ENCODE measurements at places on chromosomes 2 and 18.

DNA sequence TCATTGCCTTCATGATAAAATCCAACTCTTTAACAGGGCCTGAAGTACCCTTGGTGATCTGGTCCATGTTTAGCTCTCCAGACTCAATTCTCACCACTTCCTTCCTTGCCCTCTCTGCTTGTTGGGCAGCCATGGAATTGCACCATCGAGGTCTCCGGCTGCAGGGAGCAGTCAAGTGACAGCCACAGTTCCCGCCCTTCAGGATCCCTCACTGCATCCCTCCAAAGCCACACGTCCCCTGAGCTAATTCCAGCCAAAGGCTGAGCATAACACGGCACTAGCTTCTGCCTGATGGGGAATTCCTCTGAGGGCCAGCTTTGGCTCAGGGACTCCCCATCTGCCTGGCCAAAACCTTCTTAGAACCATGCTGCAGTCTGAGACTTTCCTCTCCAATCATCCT lies 47.4 kb upstream of the SLC1A4 start:
- no peak for DNase-seq

DNA sequence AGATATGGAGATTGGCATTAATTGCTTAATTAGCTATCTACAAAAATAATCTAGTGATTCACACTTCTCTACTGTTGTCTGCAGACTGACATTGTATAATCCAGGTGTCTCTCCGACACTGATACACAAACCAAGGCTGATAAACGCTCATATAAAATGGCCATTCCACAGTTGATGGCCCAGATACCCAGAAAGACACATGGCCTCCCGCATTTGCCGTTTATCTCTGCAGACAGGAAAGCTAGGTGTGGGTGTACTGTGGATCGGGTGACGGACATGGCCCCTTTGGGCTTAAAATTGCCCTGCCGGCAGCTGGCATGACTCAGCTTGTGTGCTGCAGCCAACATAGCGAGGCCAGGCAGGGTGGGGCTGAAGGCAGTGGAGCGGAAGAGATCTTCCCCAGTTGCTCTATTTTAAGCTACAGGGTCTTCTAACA lies 18.5 kb downstream of the PMAIP1 start:
- DNase-seq = no peak

DNA sequence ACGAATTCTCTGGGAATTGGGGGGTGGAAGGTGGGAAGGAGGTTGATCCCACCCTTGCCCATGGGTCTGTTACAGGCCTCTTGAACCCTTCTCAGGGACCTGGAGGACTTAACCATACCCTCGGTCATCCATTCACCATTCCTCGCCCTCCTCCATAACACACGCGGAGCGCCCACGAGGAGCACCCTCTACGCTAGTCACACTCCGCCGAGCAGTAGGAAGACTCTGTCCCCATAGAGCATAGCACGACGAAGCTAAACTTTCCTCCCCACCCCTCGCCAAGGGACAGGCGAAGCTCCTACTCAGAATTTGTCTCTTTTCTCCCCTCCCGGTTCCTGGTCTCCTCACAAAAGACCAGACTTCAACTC lies 611 bp upstream of the ITSN2 start:
- DNase-seq = no peak

- DNase-seq = no peak
Measured at GRCh38 chr2:207511851-207512250, 17.9 kb upstream of the CREB1 start.

DNA sequence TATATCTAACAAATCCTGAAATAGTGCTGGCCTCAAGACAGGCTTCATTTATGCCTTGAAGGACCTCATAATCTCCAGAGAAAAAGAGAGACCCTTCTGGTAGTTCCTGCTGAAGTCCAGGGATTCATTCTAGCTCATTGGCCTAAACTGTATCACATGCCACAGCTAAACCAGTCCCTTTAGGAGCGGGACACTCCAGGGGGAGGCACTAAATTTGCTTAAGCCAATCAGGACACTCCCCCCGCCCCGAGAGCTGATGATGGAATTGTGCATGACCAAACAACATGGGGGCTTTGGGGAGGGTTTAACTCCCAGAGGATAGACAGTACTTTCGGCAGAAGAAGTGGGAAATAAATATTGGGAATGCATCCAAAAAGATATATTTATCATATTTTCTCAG lies 36.4 kb upstream of the CXCR4 start:
- no peak for DNase-seq

DNA sequence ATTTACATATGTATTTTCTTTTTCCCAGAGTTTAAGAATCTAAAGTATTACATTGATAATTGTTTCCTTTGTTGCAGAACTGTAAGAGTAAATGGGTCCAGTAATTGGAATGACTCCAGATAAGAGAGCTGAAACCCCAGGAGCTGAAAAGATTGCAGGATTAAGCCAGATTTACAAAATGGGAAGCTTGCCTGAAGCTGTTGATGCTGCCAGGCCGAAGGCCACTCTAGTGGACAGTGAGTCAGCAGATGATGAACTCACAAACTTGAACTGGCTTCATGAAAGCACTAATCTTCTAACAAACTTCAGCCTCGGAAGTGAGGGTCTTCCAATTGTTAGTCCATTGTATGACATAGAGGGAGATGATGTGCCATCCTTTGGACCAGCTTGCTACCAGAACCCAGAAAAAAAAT lies 183.8 kb upstream of the STON1 start:
- DNase-seq = peak; percentile 63

DNA sequence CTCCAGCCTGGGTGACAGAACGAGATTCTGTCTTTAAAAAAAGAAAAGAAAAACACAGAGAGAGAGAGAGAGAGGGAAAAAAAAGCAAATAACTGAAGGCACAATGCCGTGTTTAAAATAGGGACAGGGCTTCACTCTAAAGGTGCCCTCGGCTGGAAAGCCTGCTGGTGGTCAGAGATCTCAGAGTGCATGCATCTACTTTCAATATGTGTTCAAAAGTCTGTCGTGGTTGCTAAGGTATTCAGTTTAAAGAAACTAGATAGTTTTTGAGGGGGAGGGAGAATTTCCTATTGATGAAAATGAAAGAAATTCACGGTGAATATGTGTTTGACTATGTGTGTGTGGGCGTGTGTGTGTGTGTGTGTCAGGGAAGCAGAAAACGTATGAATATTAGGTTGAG lies 11.0 kb upstream of the CBLN2 start:
- DNase-seq = no peak

- no peak for DNase-seq
Measured at GRCh38 chr2:202599911-202600310, 34.9 kb upstream of the FAM117B start.

GRCh38 chr2:72953976-72954375 lies 36.7 kb downstream of the EMX1 start:
- no peak for DNase-seq

All from midbrain (tissue), 1 donor.